ENCODE measurements at places on chromosomes 2 and 18.
A peak's percentile ranks its signal among the peaks of the same experiment; 100 is the strongest.

DNA sequence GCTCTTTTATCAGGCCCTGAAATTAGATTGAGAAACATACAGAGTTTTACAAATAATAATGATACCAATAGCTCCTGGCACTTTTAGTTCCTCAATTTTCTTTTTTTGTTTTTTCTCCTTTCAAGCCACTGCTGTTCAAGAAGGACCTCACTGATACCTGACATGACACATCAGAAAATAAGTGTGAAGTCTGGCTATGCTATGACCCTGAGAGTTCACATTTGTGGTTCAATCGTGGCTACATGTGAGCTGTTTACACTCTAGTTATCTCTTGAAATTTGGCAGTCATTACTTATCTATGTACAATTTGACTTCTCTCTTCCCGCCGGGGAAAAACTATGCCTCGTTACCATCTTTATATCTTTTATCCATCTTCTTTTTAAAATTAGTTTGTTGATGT is 686.5 kb downstream of the EPHA4 start:
- no peak for DNase-seq

DNA sequence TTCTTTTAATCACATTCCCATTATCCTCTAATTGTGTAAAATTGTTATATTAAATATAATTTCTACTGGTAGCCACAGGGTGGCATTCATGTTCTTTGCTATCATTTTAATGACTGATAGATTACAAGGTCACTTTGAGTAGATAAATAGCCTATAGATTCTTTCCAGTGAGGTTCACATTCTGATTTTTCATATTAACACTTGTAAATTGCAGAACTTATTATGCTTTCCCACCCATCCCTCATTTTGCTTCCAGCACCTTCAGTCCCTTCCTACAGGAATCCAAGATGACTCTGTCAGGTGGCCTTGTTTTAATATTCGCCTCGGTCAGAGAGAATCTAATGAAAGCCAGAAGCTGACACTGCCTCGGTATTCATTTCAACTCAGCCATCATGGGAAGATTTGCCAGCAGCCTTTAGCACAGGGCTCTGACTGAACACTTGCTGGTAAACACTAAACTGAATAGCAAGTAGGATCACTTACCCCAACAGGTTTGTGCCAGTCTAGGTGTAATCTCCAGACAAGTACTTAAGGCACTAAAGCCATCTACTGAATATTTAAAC is 101.2 kb upstream of the FSHR start:
- no peak for DNase-seq

- DNase-seq: no peak
These were observed 219.5 kb downstream of the HDAC4 start for GRCh38 chr2:239181074-239181902.

DNA sequence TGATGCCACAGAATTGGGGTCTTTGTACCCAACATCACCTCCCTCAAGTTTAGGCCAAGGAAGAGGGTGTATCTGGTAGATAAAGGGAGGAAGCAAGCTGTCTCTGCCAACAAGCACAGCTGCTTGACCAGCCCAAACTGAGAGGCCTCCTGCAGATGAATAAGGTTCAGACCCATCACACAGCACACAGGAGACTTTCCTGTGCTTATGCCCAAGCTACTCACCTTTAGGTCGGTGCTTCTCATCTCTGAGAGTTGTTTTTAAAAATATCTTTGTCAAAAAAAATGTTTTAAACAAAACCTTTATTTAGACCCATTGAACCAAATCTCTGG is 24.7 kb upstream of the SP3 start:
- DNase-seq: no peak

- no peak for DNase-seq
These were observed 85.1 kb downstream of the ANKRD12 start for GRCh38 chr18:9221661-9222060.

GRCh38 chr2:11891028-11891427 is 144.6 kb downstream of the LPIN1 start:
- no peak for DNase-seq

- DNase-seq: no peak
These were observed 438.4 kb upstream of the SPRED2 start for GRCh38 chr2:65870826-65871225.

DNA sequence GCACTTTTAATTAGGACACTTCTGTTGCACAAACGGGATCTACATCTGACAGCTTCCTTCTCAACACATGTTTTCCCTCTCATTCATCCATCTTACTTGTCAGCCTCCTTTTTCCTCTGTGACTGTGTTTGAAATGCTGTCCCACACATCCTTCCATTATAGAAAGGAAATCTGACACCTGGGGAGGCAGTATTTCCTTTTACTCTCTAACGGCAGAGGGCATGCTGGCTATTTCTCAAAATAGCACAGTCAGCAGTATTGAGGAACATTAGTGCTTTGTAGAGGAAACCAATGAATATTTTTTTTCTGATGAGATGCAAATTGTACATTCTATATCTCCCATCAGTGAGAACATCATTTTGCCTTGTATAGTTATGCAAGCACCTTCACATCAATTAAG is 668.7 kb downstream of the SLC4A3 start:
- DNase-seq: no peak

GRCh38 chr2:109059474-109060165 is 69.4 kb upstream of the SH3RF3 start:
- no peak for DNase-seq

- no peak for DNase-seq
These were observed 771.7 kb downstream of the CPS1 start for GRCh38 chr2:211328126-211328525.

DNA sequence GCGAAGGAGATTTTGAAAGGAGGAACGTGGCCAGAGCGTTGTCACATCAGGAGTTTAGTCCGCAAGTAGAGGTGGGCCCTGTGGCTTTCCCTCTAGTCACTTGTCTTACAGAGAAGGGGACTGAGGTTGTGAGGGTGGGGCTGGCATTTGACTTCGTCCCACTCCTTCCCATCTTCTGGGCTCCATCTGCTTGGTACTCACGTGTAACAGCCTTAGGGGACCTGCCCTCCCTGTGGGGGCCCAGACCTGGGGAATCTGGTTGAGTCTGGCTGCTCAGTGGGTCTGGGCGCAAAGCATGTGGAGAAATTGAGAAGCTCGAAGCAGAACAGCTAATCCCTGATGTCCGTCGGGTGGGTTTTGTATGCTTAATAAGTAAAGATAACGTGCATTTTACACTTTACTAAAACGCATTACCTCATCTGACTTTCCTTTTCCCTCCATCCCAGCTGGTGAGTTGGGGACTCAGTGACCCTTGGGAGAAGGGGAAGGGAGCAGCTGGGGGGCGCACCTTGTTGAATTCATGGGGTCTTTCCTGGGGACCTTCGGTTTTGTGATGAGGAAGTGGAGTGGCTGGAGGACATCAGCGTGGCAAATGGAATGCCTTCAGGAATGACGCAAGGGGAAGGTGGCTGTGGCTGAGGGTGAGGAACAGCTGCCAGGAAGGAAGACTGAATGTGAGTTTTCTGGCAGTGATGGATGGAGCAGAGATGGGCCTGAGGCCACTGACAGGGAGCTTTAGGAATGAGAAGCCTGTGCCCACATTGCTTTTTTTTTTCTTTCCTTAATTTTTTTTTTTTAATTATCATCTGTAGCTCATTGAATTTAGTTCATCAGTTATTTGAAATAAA is 44.8 kb downstream of the ASAP2 start:
- no peak for DNase-seq

DNA sequence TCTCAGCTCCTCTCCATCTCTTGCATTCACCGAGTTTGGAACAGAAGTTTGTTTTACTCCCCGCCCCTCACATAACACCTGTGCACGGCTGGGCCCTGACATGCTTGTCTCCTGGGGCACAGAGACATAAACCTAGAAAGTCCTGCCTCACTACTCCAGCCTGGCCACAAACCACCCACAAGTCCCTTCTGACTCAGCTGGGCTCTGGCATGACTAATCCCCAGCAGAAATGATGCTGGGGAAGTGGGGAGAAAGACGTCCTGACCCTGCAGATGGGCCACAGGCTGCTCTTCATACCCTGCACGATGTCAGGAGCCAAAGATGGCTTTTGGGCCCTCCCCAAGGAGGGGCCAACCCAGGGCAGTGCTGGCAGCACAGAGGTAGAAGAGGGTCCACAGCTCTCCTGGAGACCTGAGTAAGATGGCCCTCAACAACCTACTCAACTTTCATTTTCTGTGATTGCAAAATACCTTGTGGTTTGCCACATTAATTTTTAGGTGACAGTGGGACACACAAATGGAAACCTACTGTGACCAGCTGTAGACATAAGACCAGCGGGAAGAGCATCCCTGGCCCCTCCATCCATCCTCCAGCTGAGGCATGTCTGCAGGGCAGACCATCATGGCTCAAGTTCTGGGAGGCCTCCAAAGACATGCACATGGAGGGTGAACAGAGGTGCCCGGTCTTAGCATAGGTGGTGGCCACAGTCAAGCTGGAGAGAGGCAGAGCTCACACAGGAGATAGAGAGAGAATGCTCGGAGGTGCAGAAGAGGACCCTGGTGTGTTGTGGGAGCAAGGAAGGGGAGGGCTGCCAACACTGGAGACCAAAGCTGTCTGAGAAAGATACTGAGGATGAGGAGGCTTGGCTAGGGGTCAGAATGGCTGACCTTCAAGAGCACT is 40.0 kb downstream of the DNMT3A start:
- DNase-seq: peak; percentile 71

Data from AML-193 (cell line).